Cortex of kidney (tissue), 1 donor: ENCODE measurements at places on chromosomes 5 and 9.

- no peak for DNase-seq
Measured at GRCh38 chr5:161311146-161311708, 235.3 kb downstream of the GABRB2 start.

DNA sequence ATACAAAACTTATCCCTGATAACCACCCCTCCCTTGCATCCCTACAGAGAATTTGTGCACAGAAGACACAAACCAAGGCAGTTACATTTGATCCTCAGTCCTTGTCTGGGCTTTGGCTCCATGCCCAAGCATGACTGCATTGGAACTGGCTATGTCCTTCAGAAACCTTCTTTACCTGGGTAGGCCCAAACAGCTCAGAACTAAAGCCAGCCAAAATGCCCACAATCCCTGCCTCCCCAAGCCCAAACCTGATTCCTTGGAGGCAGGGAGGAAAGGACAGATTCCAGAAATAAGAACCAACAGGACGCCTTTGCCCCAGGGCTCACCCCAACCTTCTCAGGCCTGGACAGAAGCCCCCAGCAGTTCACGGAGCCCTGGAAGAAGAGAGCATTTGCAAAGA, 8.2 kb downstream of the IL17B start:
- DNase-seq: no peak

DNA sequence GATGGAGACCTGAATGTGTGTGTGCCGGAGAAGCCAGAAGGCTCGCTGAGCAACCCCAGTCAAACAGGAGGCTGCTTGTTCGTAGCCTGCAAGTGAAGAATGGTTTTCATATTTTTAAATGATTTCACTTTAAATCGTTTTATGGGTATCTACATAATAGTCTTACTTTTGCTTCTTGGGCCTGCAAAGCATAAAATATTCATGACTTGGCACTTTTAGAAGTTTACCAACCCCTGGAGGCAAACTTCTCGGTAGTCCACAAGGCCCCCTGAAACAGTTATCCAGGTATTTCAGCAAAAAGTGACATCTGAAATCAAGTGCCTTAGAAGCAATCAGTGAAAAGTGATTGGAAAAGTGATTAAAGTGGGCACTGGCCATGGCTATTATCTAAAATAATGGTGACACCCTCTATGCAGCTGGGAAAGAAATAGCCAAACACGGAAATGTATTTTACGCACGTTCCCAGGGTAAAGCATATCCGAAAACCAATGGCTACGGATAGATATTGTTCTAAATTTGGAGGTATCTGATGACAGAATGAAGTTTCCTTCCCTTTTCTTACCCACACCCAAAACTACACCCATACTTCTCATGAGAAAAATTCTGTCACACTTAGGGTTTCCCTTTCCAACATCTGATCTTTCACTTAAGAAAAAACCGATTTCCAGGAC, 39.0 kb downstream of the RAPGEF1 start:
- no peak for DNase-seq

DNA sequence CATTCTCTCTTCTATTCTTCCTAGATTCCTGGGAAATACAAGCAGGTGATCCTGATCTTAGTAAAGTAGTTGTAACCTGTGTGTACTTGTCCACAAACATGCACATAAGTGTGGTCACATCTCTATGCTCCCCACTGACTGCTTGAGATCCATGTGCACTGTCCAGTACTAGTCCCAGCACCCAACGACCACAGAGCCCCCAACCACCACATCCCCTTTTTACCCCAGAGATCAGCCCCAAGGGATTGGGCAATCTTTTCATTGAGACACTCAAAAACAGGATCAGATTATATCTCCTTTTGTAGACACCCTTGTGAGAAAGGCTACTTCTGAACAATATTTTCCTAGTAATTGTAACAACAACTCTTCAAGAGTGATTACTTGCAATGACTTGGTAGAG, 240.6 kb downstream of the ACTL7B start:
- DNase-seq: no peak

DNA sequence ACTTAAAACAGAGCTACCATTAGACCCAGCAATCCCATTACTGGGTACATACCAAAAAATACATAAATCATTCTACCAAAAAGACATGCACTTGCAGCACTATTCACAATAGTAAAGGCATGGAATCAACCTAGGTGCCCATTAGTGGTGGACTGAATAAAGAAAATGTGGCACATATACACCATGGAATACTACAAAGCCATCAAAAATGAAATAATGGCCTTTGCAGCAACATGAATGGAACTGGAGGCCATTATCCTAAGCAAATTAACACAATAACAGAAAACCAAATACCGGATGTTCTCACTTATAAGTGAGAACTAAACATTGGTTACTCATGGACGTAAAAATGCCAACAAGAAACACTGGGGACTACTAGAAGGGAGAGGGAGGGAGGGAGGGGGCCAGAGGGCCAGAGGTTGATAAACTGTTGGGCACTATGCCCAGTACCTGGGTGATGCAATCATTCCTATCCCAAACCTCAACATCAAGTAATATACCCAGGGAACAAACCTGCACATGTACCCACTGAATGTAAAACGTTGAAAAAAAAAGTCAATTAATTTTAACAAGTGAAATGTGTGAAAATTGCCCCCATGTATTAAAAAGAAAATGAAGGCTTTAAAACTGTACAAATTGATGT, 24.5 kb upstream of the GPR150 start:
- DNase-seq: no peak
